ENCODE measurements at places on chromosomes 4 and X.

DNA sequence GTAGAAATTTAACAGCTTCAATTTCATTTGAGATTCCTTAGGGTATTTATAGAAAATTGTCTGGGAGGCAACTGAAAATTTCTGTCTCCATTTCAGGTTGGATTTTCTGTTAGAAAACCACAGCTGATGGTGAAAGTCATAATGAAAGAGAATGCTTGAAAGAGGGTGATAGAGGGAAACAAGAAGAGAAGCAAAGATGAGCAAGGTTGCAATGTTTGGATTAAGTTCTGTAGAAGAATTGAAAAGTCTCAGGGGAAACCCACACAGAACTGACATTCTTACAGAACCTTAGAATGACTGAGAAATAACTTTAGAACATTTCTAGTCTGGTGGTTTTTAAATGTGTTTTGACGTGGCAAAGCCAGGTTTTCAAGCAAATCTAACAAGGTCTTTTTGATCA is 14.7 kb downstream of the GBA3 start:
- no peak for DNase-seq

- DNase-seq: no peak
Observed at GRCh38 chr4:76585897-76586360, 150.9 kb downstream of the SHROOM3 start.

DNA sequence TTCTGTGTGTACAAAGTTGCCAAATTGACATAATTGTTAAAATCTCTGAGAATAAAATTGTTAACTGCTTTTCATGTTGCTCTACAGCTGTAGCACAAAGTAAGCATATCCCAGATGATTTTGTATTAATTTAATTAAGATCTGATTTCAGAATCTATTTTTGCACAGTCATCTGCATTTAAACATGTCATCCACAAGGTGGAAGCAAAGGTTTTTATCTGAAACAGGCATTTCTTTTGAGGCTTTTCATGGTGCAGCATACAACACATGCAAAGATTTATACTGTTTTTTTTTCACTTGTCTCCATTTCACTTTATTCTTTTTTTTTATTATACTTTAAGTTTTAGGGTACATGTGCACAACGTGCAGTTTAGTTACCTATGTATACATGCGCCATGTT is 51.2 kb downstream of the GC start:
- peak; percentile 9 for DNase-seq

GRCh38 chrX:39724544-39724943 is 373.2 kb downstream of the BCOR start:
- DNase-seq: no peak

- DNase-seq: no peak
Observed at GRCh38 chr4:103499094-103499493, 220.7 kb downstream of the TACR3 start.

DNA sequence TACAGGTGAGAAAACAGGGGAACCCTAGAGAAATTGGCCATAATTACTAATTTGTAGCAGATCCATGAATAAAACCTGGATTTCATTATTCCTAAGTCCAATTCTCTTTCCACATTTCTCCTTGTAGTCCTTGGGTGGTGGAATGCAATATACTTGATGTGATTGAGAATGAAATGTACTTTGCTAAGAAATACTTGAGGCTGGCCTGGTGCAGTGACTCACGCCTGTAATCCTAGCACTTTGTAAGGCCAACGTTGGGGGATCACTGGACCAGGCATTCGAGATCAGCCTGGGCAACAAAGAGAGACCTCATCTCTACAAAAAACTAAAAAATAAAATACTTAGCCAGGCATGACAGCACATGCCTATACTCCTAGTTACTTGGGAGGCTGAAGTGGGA is 15.9 kb downstream of the TMEM184C start:
- no peak for DNase-seq

DNA sequence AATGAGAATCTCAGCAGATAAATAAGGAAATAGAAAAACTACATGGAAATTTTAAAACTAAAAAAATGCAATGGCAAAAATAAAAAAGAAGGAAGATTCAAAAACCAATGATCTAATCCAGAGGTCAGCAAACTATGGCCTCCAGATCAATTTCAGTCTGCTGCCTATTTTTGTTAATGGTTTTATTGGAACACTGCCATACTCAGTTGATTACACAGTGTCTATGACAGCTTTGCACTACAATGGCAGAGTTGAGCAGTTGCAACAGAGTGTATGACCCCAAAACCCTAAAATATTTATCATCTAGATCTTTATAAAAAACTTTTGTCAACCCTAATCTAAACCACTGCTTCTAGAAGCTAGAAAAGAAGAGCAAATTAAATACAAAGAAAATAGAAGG is 170.3 kb downstream of the RAB28 start:
- no peak for DNase-seq

GRCh38 chr4:139736661-139737060 is 71.0 kb downstream of the MGST2 start:
- DNase-seq: no peak

DNA sequence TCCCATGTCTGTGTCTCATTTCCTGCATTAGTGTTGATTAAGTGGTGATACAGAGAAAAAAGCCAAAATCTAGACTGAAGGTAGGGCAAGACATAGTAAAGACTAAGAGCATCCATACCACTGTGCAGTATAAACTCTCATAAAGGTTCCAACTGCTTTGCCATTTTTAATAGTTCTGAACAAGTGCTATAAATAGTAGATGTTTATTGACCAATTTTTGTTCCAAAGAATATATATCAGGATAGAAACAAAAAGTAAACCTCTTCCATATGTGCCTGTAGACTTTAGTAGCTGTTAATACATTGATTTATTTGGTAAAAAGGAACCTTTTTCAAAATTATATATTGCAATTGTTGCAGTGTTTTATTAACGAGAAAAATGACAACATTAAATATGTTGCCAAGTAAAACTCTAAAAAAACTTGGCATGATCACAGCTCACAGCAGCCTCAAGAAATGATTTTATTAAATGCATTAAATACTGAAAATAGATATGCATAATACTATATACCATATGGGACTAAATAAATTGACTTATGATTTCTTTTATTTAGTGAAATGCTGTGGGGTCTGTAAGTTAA is 22.3 kb upstream of the AASDH start:
- no peak for DNase-seq

DNA sequence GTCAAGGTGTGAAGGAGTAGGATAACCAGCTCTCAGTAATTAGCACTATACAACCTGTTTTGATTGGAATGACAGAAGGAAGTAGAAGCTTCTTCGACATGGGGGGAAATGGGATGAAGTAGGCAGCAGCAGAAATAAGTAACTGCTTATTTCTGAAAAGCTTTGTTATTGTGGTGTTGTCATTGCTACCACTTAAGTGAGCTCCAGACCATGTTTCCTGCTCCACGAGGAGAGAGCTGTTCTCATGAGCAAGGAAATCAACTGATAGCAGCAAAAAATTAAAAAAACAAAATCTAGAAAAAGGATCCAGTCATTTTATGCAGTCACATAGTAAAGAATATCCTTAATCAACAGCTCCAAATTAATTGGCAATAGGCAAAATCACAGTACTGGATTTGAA is 106.1 kb upstream of the TLL1 start:
- no peak for DNase-seq

- DNase-seq: no peak
Observed at GRCh38 chrX:37879692-37880091, 32.3 kb upstream of the DYNLT3 start.

DNA sequence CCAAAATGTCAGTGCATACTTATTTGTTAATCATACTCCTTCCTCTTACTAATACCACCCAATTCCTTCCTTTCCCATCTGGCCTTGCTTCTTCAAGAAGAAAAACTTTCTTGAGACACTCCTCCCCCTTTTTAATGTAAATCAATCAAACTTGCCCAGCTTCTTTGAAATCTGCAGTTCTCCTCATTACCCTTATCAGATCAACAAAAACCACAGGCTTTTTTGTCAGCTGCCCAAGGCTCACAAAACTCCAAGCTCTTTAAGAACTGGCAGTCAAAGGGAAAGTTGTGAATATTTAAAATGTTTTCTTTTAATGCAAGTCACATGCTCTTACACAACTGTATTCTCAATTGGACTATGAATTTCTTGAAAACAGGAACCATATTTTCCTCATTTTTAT is 11.3 kb upstream of the MYOZ2 start:
- DNase-seq: no peak

GRCh38 chr4:164484551-164484950 is 269.4 kb upstream of the SMIM31 start:
- DNase-seq: no peak

- DNase-seq: no peak
Observed at GRCh38 chr4:126172126-126172525, 857.4 kb downstream of the FAT4 start.

DNA sequence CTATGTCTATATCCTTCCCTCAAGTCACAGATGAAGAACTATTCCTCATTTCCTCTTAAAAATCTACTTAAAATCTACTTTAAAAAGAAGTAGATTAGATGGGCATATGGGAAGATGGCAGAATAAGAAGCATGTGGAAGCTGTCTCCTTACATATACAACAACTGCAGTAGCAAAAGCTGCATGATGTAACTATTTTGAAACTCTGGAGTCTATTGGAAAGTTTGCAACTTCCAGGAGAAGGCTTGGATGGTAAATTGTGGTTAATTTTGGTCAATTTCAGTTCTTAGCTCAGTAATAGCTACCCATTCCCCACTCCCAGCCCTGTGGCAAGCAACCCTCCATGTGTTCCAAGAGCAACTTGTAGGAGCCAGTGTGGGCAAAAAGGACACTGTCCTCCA is 36.9 kb downstream of the MORC4 start:
- no peak for DNase-seq

DNA sequence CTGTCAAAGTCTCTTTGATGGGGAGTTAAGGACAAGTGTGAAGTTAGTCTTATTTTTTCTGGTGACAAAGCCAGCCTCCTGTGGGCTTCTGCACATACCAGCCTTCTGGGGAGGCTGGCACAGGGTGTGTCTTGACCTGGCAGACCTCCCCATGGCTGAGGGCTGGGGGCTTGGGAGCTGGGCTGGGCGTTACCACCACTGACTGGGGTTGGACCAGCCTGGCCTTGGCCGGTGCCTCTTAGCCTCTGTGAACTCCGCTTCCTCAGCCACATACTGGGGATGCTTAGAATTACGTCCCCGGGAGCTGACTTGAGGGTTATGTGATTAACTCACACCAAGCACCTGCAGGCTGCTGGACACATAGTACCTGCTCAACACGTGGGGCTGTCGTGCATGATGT is 14.0 kb downstream of the SH3TC1 start:
- DNase-seq: no peak

DNA sequence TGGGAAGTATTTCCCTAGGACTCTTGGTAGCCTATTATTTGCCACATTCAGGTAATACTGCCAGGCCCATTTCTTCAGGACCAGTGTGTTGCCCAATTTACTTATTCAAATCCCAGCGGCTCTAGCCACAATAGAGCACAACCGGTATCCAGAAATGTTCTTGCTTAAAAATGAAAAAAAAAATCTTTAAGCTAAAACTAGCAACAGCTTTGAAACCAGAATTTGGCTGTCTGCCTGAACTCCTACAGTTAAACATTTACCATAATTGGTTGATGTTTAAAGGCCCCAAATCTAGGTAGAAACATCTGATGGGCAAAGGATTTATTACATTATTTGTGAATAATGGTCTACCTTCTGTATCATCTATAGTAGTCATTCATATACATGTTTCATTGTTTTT is 930 bp upstream of the SLITRK4 start:
- DNase-seq: no peak

- no peak for DNase-seq
Observed at GRCh38 chr4:130486841-130487240, 1390.9 kb downstream of the C4orf33 start.

DNA sequence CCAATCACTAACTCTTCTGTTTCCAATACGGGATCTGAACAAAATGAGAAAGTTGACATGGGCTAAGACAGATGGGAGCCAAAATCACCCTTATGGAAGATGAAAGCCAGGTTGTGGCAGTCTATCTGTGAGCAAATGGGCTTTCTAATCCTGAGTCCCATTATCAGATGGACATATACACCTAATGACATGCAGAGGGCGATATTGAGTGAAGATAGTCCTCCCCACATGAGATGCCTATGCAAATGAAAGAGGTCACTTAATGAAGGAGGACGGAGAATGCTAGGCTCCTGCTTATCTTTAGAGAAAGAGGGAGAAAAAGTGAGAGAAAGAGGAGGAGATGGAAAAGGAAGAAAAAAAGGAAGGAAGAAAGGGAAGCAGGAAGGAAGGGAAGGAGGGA is 547.5 kb downstream of the NLGN4X start:
- peak; percentile 0 for DNase-seq

DNA sequence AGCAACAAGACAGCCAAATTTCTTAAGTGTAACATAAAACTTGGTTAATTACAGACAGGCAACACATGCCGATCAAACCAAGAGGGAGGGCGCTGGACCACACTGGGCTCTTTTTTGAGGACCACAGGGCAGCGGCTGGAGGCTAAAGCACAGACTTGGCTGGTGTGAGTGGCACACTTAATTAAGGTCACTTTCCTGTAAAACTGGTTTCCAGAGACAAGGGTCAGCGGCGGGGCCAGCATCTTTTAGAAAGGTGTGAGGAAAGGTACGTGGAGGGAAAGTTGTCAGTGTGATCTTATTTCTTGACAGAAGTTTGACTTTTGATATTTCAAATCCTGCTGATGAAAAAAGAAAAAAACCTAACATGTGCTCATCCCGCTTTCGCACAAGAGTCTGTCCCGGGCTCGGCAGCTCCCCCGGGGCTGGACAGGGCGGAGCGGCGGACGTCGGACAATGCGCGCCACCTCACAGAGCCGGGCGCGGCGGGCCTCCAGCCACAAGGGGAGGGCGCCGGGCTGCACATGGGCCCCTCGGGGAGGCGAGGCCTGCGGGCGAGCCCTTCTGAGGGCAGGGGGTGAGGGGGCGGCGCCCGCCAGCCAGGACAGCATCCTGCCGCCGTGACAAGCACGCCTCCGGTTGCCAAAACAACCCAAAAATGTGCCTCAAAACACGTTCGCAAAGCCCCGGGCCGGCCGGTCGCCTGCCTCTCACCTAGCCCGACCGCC is 660 bp upstream of the HSPA4L start:
- no peak for DNase-seq

- no peak for DNase-seq
Observed at GRCh38 chr4:73687421-73687820, 52.9 kb upstream of the CXCL8 start.

GRCh38 chr4:54942721-54943120 is 182.7 kb downstream of the KDR start:
- no peak for DNase-seq

GRCh38 chr4:74328501-74328900 is 20.2 kb downstream of the EPGN start:
- DNase-seq: no peak

GRCh38 chrX:108437349-108438109 is 693 bp downstream of the COL4A6 start:
- DNase-seq: no peak

GRCh38 chr4:10461091-10461849 is 4.0 kb upstream of the ZNF518B start:
- peak; percentile 83 for DNase-seq

DNA sequence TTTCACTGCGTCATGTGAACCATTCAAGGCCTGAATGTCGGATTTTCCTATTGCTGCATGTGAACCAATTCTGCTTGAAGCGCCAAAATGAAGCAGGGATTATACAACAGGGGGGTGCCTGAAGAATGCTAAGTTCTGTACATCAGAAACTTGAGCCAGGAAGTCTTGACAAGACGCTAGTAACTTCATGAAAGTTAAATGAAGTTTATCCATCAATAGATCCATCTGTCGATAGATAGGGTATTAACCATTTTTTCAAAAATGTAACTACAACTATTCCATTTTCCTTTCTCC is 590 bp upstream of the NAF1 start:
- DNase-seq: no peak

All from K562 (cell line).